KG1 (cell line): ENCODE measurements at places on chromosomes 7 and 10.

- DNase-seq = no peak
These were observed 34.1 kb downstream of the WBP1L start for GRCh38 chr10:102777711-102778453.

GRCh38 chr7:152869677-152870051 is 110.1 kb downstream of the ACTR3B start:
- no peak for DNase-seq

- no peak for DNase-seq
These were observed 9.5 kb upstream of the ING3 start for GRCh38 chr7:120941064-120941463.

- no peak for DNase-seq
These were observed 286.2 kb downstream of the KCNMA1 start for GRCh38 chr10:77351386-77351785.

DNA sequence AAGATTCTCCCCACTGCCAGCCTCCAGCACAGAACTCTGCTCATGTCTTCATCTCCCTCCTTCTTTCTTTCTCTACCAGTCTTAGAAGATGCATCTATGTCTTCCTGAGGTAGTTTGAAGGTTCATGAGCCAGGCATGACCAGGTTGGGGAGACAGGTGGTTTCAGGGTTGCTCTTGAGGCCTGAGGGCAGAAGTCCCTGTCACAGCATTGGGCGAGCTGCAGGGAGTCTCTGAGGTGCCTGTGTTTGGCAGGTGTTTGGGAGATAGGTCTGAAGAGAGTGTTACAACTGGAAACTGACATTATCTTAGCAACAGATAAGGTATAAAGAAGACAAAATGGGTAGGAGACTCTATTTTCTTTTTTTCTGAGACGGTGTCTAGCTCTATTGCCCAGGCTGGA is 18.7 kb downstream of the PRSS2 start:
- DNase-seq = no peak

GRCh38 chr7:22663357-22663718 is 63.7 kb upstream of the IL6 start:
- DNase-seq = no peak

DNA sequence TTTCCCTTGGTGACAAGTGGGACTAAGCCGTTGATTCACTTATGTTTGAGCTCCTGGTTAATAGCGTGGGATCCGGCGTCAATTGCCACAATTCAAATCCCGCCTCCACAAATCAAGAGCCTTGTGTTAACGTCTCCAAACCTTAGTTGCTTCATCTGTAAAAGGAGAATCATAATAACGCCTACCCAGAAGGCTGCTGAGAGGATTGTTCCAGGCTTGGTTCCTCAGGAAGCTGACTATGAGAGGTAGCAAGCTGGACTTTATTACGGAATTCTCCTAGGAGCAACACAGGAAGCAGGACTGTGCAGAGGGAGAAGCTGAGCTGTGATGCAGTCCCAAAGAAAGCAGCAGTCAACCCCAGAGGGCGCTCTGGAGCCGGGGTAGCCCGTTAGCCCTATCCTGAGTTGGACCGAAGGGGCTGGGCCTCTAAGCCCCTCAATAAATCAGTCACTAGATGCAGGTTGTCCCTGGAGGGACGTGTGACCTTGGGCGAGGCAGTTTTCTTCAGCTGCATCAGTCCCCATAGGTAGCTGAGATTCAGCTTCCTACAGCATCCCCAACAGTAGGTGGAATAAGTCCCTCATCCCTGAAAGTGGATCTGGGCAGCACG is 6.9 kb upstream of the BAG3 start:
- no peak for DNase-seq

- DNase-seq = no peak
These were observed 81.6 kb downstream of the EBF3 start for GRCh38 chr10:129882291-129883010.

DNA sequence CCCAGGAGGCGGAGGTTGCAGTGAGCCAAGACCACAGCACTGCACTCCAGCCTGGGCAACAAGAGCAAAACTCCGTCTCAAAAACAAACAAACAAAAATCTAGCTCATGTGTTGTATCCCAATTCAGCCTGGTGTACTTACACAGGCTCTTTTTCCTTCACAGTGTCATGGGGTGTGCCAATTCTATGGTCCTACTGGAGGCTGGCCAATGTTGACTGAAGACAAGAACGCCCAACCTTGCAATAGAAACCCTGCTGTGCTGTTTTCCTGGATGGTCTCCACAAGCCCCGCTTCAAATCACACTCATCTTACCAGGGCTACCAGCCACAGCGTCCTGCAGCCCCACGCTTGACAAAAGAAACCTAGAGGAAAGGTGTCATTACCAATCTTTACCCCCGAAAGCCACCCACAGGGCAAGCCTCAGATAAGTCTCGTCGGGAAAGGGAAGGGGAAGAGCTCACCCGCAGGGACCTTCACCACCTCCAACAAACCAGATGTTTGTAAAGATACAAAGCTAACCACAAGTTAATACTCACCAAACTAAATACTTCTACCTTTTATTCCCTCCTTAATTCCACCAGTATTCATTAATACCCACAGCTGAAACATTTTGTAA is 64.8 kb downstream of the TNS3 start:
- DNase-seq = peak; percentile 55

GRCh38 chr10:78543031-78543748 is 509.5 kb downstream of the RPS24 start:
- DNase-seq = no peak

- no peak for DNase-seq
These were observed 19.3 kb upstream of the ADAMTS14 start for GRCh38 chr10:70652761-70653657.

- no peak for DNase-seq
These were observed 455.5 kb downstream of the PHTF2 start for GRCh38 chr7:78253850-78254725.

GRCh38 chr7:133091943-133092464 is 10.1 kb upstream of the CHCHD3 start:
- DNase-seq = no peak

- no peak for DNase-seq
These were observed 43.8 kb downstream of the ZNF467 start for GRCh38 chr7:149729586-149729982.

DNA sequence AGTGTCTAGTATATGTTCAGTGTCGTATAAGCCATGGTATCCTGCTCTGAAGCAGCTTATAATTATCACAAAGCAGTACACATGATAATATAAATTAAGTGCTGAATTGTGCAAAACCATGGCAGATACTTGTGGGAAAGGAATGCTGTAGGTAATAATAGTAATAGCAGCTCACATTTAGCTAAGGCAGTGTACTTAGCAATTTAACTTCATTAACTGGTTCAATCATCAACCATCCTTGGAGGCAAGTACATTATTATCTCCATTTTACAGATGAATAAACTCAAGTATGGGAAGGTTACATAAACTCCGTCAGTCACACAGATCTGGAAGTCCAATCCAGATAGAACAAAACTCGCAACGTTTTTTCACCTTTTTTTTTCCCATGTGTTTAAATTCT is 21.6 kb upstream of the RNF148 start:
- DNase-seq = no peak

DNA sequence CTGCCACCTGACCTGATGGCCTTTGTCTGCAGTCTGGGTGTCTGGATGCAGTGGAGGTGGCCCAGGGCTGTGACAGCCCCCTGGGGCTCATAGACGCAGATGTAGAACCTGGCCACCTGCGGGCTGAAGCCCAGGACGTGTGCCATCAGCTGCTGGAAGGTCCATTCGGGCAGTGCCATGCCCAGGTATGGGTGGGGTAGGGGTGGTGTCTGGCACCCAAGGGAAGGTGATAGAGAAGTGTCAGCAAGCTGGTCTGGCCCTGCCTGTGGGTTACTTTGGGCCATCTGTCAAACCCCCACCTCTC is 6.1 kb upstream of the ZNF467 start:
- DNase-seq = no peak

DNA sequence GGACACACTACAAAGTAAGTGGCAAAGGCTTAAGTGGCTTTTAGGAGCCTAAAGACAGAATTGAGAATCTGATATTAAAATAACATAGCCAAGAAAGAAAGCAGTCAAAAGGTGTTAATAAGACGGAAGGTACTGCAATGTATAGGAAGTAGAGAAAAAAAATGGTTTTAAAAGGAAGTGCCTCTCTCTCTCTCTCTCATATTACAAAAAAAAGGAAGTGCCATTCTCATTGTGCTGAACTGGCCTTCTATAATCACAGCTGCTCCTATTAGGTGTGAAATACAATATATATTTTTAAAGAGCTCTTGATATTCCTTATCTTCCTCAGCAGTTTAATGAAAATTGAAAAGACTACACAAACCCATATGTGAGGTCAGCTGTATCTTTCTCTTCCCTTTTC is 199.4 kb upstream of the NPVF start:
- peak; percentile 0 for DNase-seq

DNA sequence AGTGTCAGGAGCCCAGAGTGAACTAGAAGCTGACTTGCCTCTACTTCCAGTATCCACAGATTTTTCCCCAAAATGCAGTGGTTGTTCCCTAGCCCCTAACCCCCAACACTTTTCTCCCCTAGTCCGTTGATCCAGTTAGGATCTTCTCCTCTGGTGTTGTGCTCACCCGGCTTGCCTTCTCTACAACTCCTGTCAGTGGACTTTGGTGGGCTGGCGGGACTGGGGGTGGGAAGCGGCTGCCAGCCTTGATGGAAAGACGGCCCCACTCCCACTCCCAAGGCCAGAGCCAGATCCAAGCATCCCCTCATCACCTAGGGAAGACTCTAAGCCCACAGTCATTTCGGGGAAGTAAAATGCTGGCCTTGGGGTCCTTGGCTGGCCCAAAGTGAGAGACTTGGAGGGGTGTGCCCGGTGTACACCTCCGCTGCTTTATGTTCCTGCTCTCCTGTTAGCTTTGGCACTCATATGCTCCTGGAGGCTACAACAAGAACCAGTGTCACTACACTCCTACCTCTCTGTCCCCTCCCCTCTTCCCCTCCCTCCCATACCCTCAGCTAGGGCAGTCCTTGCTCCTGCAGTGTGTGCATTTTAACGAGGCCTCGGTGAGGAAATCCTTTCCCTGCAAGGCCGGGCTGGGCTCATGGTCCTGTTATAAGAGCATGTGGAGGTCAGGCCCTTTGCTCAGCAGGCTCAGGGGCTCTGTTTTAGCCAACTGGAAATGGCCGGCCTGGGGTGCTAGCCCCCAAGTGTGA is 930 bp upstream of the HOXA10 start:
- DNase-seq = no peak

GRCh38 chr10:49579621-49580020 is 30.5 kb upstream of the SLC18A3 start:
- no peak for DNase-seq

- no peak for DNase-seq
These were observed 40.9 kb upstream of the ZNF32 start for GRCh38 chr10:43689618-43689954.

DNA sequence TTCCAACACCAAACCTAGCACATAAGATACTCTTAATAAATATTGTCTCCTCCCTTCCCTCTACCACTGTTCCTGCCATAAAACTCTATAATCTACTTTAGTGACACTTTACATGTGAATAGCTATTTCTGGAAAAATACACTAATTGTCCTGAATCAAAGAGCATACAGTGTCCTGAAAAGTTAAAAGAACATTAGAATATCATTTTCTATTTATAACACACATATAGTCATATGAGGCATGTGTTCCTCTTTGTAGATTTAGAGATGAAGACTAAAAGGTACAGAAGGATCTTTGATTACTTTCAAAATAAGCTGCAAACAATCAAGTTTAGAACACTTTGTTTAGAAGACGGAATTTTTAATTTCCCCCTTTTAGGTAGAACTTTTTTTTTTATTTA is 13.6 kb downstream of the NCOA4 start:
- no peak for DNase-seq

- no peak for DNase-seq
These were observed 3.2 kb downstream of the BZW2 start for GRCh38 chr7:16649196-16649595.

DNA sequence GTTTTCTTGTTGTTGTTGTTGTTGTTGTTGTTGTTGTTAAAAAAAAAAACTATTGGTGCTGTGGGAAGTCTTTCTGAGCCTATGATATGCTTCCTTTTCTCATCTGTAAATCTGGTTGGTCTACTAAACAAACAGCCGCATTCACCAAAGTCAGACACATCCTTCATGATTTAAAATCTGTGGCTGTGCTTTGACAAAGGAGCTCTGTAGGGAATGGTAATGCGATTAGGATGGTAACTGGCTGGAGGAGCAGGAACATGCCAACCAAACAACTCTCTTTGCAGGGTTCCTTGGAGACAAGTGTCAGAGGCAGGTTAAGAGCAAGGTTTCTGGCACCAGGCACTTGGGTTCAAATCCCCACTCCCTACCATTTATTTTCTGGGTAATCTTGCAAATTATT is 14.9 kb upstream of the SP4 start:
- no peak for DNase-seq

DNA sequence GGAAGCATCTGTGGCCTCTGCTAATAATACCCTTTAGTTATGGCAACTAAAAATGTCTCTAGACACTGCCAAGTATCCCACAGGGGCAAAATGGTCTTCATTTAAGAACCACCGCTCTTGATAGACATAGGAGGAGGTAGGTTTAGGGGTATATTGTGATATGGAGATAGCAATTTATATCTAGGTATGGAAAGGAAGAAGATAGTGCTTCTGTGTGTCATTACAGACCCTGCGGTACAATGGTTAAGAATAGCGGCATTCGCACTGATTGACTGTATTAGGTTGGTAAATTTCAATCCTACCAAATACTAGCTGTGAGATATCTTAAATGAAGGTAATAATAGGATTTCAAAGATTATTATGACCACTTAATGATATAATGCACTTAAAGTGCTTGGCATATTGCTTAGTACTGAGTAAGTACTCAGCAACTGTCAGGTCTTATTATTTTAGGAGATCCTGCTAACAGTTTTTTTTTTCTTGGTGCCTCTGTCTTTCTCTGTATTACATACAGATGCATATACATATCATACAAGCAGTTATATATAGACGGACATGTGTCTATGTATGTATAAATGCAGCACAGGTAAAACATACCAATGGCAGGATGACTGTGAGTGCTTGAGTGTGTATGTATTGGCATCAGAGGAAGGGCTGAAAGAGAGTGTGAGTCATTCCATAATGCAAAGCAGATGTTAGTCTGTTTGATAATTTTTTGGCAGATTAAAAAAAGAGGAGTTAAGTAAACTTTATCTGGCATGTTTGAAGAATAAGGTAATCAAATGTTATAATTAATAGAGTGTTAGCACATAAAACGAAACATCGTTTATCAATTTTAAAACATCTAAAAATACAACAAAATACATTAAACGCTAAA is 50.0 kb upstream of the ITGB8 start:
- no peak for DNase-seq
